ENCODE measurements at places on chromosomes 11 and 22.

GRCh38 chr11:1038921-1039320 lies 2.4 kb upstream of the MUC6 start:
- DNase-seq, result no peak

DNA sequence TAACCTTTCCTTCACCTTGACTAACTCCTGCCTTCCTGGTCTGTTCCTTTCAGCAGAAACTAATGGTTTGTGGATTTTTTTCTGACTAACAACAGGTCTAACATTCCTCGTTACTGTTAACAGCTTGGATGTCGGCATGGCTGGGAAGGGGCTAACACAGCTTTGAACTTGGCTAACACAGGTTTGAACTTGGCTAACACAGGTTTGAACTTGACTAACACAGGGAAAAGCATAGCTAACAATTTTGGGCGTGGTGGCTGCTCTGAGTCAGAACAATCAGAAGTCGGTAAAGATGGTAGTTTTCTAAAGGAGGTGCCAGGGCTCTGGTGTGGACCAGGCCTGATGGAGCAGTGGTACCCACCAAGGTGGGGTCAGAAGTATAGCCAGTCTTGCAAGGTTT lies 16.1 kb downstream of the MIAT start:
- peak; percentile 74 for DNase-seq

DNA sequence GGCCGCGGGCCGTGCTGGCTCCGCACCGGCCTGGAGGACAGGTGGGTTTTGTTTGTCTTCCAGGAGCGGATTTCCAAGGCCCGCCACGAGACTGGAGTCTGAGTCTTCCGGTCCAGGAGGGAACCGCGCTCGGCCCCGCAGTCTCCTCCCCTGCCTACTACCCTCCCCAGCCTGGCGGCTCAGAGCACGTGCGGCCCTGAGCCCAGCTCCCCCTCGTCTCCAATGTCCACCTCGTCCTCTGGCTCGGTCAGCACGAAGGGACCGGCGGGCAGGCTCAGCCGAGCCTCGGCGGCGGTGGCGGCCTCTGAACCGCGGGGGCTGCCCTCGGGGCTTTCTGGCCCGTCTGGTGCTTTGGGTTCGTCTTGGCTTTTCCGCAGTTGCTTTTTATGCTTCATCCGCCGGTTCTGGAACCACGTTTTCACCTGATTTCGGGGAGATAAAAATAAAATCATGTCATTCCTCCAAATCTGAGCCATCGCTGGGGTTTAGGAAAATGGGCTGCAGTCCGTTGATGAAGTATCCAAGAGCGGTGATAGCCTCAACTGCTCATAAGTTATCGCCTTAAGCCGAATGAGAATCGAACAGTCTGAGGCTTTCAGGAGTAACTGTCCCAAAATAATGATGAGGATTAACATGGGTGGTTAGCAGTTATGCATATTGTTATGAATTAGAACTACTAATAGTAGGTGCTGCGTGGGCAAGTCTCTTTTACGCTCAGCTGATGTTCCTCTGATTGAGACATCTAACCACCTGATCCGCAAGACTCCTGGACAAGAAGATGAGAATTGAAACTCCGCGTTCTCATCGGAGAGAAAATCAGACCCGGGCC lies 4.0 kb downstream of the BSX start:
- DNase-seq, result no peak

GRCh38 chr11:110295531-110296225 lies 736 bp downstream of the RDX start:
- DNase-seq, result peak; percentile 71

DNA sequence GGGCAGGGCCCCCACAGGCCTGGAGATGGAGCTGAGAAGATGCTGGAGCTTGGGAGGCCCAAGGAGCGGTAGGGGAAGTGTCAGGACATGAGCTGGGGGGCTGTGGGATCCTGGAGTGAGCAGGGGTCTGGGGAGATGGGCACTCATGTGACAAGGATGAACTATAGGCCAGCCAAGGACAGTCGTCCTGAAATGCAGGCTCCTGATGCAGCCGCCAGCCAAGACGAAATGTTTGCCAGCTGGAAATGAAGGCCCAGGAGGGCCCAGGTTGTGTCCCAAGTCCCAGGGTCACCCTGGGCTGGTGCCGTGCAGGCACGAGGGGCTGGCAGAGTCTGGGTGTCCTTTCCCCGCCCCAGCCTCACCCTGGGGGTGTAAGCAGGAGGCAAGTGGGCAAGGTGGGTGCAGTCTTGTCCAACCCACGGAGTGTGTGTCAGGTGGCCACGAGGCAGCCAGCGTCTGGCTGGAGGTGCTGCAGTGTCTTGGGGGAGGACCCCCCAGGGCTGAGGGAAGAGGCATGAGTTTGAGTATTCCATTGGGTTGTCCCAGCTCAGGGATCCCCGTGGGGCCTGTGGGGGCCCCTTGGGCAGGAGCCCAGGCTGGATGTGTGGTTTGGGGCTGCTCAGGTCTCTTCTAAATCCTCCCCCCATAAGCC lies 21.4 kb downstream of the MRGPRG start:
- no peak for DNase-seq

DNA sequence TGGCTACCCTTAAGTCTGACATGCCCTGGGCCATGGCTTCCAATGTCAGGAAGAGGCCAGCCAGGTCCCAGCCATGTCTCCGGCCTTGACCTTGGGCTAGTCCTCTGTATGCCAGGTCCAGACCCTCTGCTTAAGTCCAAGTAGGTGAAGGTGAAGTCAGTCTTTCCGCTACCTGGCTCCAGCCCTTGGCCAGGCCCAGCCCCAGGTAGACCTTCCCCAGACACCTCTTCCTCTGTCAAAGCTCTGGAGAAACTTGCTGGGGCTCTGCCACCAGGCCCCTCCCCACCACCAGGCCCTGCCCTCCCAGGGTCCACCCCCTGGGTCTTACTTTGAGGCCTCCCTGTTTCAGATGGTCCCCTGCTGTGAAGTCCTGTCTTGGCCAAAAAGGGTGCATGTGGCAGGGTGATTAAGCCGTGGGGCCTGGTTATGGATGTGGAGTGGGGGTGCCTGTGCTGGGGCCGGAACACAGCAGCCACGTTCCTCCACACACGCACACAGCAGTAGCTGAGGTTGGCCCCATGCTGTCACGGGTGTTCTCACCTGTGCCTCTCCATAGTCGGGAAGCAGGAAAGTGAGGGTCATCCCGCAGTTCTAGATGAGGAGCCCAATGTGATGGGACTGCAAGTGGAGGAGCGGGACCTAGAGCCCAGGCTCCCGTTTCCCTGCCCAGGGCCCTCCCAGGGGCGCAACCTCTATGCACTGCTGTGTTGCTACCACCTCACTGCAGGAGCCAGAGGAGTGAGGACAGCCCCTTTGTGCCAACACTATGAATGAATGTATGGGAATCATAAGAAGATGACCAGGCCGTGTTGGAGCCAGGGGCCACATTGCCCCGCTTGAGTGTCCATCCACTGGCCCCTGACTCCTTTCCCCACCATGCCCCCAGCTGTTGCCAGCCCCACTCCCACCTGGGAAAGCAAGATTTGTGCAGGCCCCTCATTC lies 72.2 kb downstream of the LINC01488 start:
- DNase-seq, result no peak

- DNase-seq, result no peak
These were observed 86.5 kb downstream of the WNT11 start for GRCh38 chr11:76119779-76120178.

DNA sequence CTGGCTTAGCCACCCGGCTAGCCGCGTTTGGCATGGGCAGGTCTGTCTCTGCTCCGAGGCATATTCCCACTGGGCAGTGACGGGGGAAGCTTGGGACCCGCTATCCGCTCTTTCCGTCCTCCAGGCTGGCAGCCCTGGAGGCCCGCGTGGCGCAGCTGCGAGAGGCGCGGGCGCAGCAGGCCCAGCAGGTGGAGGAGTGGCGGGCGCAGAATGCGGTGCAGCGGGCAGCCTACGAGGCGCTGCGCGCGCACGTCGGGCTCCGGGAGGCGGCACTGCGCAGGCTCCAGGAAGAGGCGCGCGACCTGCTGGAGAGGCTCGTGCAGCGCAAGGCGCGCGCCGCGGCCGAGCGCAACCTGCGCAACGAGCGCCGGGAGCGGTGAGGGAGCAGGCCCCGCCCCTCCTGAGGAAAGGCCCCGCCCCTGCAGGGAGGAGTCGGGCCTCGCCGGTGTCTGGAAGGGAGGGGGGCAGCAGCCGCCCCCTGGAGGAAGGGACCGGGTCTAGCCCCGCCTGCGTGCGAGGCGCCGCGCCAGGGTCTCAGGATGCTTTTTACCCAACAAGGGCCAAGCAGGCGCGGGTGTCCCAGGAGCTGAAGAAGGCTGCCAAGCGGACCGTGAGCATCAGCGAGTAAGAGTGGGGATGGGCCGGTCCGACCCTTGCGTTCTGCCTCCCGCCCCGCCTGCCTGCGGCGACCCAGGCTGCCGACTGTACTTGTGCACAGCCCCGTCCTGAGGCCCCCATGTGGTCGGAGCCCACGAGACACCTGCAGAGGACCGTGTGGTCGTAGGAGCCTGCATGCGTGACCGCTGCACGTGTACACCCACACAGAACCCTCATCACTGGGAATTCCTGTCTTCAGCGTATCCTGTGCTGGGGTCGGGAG lies 7.9 kb downstream of the ATG16L2 start:
- peak; percentile 90 for DNase-seq

DNA sequence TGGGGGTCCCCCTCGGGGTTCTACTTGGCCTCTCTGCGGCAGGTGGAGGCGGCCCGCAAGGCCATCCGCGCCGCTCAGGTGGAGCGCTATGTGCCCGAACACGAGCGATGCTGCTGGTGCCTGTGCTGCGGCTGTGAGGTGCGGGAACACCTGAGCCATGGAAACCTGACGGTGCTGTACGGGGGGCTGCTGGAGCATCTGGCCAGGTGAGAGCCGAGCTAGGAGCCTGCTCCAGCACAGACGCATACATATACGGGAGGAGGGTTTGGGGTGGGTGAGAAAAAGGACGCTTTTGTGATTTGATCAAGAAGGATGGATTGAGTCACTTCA lies 415 bp downstream of the CENATAC start:
- no peak for DNase-seq

DNA sequence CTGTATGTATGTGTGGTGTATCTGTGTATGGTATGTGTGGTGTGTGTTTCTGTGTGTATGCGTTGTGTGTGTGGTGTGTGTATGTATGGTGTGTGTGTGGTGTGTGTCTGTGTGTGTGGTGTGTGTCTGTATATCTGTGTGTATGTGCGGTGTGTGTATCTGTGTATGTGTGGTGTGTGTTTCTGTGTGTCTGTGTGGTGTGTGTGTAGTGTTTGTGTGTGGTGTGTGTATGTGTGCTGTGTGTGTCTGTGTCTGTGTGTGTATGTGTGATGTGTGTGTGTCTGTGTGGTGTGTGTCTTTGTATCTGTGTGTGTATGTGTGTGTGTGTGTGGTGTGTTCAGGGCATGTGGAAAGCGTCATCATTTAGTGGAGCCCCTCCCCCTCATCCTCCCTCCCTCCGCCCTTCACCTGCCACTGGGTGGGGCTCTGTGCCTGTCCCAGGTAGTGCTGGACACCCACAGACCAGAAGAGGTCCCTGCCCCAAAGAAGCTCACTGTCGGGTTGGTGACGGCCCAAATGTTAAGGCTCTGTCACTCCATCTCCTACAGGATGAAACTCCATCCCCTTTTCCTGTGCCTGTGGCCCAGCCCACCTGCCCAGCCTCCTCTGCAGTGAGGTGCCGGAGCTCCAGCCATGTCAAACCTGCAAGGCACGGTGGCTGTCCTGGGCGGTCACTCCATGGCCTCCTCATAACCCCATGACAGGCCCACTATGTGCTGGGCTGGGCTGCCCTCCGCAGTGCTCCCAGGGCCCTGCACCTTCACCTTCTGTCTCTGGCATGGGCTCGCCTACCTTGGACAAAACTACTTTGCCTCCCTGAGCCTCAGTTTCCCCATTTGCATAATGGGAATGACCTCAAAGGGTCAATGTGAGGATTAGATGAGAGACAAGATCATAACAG lies 23.4 kb upstream of the SHISAL1 start:
- DNase-seq, result peak; percentile 45

GRCh38 chr11:65801153-65801987 lies 14.5 kb downstream of the OVOL1 start:
- no peak for DNase-seq

DNA sequence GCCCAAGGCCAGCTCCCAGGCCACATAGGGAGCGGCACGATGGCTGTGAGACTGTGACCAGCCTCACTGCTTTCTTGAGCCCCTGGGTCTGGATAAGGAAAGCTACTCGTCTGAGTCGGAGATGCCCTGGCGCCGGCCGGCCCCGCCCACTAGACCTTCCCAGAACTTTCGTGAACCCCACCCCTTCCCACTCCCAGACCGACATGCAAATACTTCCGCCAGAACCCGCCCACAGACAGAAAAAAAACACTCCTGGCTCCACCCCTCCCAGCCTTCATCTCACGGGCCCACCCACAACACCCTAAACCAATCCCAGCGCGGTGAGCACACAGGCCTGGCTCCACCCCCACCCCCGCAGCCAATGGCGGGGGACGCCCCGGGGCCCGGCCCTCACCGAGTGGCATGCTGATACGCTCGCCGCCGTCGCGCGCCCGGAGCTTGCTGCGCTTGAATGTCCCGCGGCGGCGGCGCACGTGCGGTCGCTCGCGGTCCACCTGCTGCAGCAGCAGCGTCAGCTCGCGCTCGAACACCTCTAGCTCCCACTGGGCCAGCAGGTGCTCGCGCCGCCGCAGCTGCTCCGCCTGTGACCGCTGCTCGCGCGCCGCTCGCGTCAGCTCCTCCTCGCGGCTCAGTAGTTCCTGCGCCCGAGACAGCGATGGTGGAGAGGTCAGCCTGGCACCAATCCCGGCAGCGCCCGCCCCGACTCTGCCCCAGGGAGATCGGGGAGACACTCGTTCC lies 7.0 kb downstream of the MAP3K11 start:
- no peak for DNase-seq

Data from activated CD4-positive, alpha-beta memory T cell treated with anti-CD3 and anti-CD28 coated beads for 36 hours (primary cell).